ENCODE measurements at places on chromosomes 11 and 22. TPM values are rescaled to one million over a fixed set of nuclear protein-coding genes. Genes with fewer than 3 reads are reported as not detected.

The E2F8 gene
- total RNA-seq: 16.1 TPM

DNA sequence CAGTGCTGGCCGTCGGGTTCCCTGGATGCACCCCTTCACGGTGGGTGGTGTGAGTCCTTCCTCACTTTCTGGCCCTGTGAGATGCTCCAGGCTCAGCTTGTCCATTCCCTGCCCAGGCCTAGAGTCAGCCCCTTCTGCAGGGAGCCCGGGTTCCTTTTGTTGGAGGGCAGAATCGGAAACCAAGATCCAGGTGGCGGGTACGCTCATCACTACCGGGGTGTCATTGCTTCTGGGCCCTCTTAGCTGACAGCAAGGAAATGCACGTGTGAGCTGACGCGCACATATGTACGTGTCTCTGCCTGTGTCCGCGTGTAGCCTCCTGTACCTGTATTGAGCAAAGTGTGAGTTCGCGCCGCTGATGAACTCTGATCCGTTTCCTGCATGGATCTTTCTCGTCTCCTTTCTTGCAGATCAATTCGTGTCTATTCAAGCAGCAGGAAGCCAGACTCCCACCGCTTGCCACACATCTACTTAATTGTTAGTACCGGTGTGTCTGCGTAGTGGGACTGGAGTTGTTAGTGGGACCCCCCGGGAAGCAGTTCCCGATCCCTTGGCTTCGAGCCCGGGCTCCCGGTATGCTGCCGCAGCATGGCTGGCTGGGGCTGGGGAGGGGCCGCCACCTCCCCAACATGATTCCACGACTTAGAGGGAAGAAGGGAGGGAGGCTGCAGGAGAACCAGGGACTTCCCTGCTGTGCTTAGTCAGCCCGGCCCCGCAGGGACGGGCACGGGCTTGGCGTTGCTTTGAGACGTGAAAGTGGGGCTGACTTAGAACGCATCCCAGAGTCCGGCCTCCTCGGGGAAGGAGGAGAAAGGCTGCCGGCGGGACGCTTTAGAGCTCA is 35.9 kb upstream of the GRAMD4 start:
- peaks cover 10% of the 10 kb centered on the region for H3K36me3 ChIP-seq
- H3K27ac ChIP-seq: no peak overlapping the region

The TBX1 gene
- total RNA-seq: 35.0 TPM

DNA sequence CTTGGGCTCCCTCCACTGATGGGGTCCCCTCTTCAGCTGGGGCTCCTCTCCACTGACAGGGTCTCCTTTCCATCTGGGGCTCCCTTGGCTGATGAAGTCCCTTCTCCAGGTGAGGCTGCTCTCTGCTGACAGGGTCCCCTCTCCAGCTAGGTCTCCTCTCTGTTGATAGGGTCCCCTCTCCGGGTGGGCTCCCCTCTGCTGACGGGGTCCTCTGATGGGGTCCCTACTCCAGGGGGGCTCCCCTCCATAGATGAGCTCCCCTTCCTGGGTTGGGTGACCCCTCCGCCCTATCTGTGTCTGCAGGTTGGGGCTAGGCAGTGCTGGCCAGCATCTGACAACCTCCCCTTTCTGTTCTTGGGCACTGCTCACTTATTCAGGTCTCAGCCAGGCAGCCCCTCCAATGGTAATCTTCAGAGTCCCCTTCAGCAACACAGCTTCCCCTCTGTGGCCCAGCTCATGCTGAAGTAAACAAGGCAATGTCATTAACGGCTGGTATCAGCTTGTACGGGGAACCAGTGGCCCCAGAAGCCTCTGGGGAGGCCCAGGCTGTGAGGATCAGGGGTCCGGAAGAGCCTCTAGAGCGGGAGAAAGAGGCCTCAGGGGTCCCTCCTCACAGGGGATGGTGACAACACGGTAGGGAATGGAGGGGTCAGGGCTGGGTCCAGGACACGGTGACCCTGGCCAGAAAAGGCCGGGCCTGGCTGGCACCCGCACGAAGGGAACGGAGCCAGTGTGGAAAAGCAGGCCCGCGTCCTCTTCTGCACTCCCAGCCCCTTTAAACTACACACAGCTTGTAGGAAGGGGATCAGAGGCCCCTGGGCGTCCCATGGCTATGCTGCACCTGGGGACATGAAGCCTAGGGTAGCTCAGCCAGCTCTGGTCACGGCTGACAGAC is 9.6 kb upstream of the CD81 start:
- DNase-seq: no peak
- H3K36me3 ChIP-seq: no peaks in the 10 kb centered on the region
- H3K27ac ChIP-seq: no peak overlapping the region
- no peaks in the 10 kb centered on the region for H3K4me1 ChIP-seq
- H3K4me3 ChIP-seq: no peak overlapping the region

GRCh38 chr11:113023228-113023627 is 62.0 kb downstream of the NCAM1 start:
- no peaks in the 10 kb centered on the region for H3K27me3 ChIP-seq
- no peak for DNase-seq
- no peak overlapping the region for H3K4me3 ChIP-seq

Data from K562 (cell line).